ENCODE measurements at places on chromosomes 12 and 14.
A peak's percentile ranks its signal among the peaks of the same experiment; 100 is the strongest.

- DNase-seq = peak; percentile 25
These were observed 73.8 kb downstream of the SUSD6 start for GRCh38 chr14:69685218-69685616.

DNA sequence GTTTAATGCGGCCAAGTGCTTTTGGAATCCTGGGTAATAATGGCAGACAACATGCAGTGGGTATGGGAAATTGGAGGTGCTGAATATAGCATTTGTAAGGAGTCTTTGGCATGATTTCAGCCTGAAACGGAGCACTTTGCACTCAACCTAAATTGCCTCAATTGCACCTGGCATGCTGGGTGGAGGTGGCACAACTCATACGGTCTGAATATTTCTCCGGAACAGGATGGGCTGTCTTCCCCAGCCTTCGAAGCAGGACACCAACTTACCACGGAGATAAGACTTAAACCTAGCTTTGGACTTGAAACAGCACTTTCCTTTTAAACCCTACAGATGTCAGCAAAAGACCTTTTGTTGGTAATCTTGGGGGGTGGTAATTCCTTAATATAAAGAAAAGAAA lies 153.7 kb upstream of the SRRM4 start:
- no peak for DNase-seq

GRCh38 chr12:120234643-120235368 lies 30.7 kb downstream of the PXN start:
- DNase-seq = no peak

DNA sequence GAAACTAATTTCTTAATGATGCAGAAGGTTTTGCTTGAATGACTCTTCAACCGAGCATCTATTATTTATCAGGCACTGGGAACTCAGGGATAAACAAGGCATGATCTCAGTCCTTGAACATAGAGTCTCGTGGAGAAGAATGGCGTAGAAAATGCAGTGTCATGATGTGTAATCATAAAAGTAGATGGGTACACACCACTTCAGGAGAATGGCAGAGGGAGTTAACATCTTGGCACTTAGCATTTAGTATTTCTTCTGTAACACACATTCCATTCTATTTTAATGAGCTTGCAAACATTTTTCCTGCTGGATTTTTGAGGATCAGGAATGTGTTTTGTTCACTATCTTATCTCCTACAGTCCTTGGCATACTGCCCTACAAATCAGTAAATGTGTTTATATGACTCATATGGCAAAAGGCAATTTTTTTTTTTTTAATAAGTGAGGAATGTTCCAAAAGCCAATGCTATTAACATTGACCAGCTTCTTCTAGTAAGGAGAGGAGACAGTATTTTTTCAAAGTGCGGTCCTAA lies 3.8 kb downstream of the TXNRD1 start:
- DNase-seq = no peak

DNA sequence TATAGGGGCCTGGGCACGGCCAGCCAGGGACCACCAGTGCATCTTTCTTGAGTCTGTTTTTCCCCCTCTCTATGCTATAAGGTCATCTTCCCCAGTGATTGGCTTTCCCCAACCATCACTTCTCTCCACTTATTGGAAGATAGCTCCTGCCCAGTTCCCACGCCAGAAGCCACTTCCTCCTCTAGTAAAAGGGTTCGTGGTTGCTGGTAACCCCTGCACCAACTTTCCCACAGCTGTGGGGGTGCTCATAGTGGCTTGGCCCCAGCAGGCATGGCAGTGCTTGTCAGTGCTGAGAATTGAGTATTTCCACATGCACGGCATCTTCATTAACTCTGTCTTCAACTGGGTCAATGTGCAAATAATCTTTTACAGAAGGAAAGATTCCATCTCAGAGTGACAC lies 215.4 kb downstream of the FOXN3 start:
- DNase-seq = no peak

GRCh38 chr14:49769171-49769570 lies 1.2 kb downstream of the KLHDC2 start:
- no peak for DNase-seq

GRCh38 chr12:128079446-128079845 lies 187.5 kb upstream of the TMEM132C start:
- DNase-seq = no peak

- no peak for DNase-seq
These were observed 100.5 kb upstream of the LMNTD1 start for GRCh38 chr12:25653487-25654175.

GRCh38 chr14:65101631-65102440 lies 481 bp downstream of the MAX start:
- peak; percentile 36 for DNase-seq

DNA sequence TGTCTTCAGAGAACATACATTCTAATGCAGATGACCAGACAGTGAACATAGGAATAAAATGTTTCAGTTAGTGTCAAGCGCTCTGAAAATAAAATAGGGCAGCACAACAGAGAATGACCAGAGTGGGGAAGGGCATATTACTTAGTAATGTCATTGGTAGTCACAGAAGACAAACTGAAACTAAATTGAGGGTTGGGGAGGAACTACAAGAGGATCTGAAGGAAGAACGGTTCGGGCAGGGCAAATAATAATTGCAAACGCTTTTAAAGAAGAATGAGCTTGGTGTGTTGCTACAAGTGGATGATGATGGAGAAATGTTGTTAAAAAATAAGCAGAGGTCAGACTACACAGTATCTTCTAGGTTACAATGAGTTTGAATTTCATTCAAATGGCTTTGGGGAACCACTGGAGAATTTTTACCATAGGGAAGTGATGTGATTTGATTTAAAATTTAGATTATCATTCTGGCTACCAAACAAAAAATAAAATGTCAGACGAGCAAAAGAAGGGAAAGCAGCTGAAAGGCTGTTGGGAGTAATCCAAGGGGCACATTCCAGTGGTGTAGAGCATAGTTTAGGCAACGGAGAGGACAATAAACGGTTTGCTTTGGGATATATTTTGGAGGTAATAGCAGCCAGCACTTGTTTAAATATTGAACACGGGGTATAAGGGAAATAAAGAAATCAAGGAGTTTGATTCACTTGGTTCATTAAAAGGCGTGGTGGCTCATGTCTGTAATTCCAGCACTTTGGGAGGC lies 56.3 kb upstream of the SLC6A13 start:
- no peak for DNase-seq

GRCh38 chr12:65853489-65854157 lies 29.3 kb downstream of the HMGA2 start:
- no peak for DNase-seq

GRCh38 chr14:86942936-86943335 lies 1050.0 kb downstream of the GALC start:
- DNase-seq = no peak

DNA sequence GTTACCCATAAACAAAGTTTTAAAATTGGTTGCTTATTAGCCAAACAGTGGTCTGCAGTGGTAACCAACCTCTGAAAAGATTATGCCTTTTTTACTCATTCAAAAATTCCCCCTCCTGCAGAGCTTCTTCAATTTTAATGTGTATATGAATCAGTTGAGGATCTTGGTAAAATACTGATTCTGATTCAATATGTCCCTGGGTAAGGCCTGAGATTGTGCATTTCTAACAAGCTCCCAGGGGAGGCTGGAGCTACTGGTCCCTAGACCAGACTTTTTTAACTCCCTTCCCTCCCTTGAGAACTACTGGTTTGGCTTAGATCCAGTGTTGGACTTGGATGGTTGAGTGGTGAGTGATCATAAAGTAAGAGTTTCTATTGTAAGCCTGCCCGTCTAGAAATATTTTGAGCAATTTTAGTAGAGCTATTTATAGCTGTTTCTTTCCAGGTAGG lies 90.2 kb downstream of the FUT8 start:
- DNase-seq = no peak

DNA sequence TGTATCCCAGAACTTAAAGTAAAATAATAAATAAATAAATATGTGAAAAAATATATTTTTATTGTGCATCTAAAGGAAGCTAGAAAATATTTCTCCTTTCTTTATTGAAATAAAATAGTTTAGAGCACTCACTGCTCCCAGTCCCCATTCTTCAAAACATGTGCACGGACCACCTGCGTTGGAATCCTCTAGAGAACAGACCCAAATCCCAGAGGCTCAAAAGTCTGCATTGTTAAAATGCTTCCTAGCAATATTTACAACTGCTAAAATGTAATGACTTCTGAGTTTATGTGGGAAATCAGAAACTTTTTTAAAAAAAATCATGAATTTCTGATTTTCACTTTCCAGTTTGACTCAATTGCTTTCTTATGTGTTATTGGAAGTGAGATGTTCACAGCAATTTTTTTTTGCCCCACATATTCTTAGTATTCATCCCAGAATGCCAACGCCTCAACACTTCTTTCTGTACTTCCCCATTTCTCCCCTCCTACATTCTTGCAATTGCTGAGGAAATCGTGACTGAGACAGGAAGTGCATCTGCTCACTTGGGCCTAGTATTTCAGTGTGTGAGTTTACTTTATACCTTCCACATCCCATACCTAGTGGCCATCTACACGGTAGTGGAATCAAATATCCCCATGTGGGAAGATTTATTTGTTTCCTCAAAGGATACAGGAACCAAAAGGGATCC lies 116.0 kb upstream of the FLRT2 start:
- no peak for DNase-seq

DNA sequence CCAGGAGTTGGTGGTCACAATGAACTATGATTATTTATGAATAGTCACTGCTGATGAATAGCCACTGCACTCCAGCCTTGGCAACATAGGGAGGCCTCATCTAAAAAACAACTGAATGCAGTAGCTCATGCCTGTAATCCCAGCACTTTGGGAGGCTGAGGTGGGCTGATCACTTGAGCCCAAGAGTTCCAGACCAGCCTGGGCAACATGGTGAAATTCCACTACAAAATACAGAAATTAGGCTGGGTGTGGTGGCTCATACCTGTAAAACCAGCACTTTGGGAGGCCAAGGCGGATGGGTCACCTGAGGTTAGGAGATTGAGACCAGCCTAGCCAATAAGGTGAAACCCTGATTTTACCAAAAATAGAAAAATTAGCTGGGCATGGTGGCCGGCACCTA lies 13.5 kb upstream of the FAM177A1 start:
- no peak for DNase-seq

DNA sequence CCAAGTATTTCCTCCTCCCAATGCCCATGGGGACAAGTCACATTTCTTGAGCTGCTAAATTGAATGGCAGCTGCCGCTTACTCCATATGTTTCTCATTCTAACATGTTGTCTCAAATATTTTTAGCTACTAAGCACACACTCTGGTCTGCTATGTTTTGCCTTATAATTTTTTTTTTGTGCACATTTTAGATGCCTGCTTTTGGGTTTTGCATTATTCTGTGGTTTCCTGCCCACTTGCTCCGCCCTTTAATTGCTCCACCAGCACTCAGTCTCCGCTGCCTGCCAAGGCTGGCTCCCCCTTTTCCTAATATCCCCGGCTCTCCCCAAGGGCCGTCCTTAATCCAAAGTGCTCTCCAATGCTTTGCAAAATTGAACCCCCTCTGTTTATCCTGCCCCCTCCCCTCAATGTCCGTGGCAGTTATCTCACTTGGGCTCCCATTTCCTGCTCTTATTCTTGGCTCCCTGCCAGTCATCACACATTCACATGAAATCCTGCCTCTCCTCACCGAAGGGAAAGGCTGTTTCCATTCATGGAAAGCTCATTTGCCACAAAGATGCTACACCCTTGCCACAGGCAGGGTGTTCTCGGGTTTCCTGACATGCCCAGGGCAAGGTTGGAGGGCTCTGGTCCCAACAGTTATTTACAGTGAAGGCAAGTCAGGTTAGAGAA lies 79.4 kb downstream of the C12orf75 start:
- no peak for DNase-seq

DNA sequence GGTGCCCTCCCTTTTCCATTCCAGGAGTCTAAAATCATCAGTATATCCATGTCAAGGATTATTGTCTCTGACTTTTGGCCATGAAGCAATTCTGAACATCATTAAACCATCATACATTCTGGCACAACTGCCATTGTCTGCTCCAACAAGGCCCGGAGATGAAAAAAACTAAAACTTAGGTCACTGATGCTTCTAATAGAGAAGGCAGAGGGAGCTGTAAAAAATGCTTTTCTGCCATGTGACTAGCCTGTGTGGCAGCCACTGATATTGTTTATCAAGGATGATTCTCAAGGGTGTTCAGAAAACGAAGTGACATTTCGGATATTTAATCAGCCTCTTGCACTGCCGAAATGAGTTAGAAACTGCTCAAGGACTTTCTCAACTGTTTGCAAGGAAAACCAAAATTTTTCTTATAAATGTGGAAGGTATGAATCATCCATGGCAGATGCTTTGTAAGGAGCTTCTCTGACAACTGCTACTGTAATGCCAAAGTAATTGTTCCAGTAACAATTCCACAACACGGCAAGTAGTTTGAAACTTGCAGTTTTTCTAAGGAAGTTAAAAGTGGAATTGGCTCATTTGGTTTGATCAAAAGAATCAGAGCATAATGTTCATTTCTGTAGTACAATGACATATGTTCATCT lies 1076.5 kb upstream of the FLRT2 start:
- DNase-seq = no peak

- DNase-seq = peak; percentile 4
These were observed 43.3 kb downstream of the AEBP2 start for GRCh38 chr12:19482551-19483109.

DNA sequence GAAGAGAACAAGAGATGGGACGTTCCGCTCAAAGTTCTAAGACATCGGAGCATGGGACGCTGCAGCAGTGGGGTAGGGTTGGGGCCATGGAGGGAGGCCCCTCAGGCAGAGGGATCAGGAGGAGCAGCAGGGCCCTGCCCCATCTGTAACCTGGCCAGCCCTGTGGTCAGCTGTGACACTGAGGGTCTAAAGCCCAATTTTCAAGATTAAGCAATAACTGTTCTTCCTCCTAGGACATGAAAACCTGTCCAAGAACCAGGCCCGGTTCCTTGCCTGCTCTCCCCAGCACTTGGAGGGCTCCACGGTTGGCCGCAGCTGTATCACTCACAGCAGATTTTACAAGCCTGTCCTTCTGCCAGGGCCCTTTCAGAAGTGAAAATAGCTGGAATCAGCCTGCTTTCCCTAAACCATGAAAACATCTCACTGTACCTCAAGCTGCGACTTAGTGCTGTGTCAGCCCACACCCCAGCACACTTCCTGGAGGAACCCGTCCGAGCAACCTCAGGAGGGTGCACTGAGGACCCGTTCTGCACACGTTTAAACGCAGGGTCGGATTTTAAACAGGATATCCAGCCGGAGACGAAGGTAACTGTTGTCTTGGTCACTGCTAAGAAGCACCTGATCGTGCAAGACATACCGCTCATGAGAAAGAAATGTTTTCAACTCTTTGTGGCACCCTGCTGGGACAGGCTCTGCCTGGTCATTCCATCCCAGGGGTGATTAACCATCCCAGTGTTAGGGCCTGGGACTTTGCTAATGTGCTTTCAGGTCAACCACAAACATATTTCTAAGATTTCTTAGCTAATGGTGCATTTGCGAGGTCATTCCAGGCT lies 201.9 kb upstream of the DIO3 start:
- no peak for DNase-seq

DNA sequence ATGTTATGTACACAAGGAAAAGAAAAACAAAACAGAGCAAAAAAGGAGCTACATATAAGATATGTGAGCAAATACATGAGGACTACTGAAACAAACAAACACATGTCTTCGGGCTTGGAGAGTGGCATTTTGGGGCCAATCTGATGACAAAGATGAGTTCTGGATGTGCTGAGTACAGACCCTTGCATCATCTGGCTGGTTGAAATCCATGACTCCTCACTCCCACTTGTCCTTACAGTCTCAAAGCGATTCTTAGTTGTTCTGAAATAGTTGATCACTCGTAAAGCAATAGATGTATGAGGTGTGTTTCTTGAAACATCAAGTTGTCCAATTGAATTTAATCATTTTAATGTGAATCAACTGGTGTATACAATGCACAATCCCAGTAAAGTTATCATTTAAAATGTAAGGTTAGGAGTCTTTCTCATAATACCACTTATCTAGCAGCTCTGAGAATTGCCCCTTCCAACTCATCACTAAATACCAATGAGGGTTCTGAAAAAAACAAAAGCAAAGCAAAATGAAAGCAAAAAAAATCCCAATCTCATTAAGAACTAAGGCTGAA lies 136.9 kb downstream of the ITPR2 start:
- no peak for DNase-seq
